H1 (cell line): ENCODE measurements at places on chromosomes 3 and 15.

GRCh38 chr15:98609144-98609852 is 39.0 kb upstream of the IGF1R start:
- peak; percentile 63 for DNase-seq

GRCh38 chr3:62523672-62524071 is 150.3 kb upstream of the FEZF2 start:
- no peak for DNase-seq

DNA sequence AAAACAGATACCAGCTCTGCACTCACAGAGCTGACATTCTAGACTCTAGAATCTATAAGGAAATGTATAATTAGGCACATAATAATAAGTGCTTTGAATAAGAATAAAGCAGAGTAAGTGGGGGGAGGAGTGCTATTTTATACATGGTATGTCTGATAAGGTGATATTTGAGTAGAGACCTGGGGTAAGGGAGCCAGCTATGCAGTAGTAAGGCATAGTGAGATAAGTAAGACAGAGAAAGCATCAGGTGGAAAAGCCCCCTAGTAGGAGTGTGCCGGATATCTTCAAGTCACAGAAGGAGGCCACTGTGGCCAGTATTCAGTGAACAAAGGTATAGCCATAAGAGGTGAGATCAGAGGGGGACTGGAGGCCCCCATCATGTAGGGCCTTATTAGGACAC is 3.0 kb downstream of the SS18L2 start:
- no peak for DNase-seq

- DNase-seq: no peak
Observed at GRCh38 chr3:168544097-168544957, 448.6 kb upstream of the GOLIM4 start.

- DNase-seq: no peak
Observed at GRCh38 chr3:138351151-138351550, 2.8 kb downstream of the MRAS start.

DNA sequence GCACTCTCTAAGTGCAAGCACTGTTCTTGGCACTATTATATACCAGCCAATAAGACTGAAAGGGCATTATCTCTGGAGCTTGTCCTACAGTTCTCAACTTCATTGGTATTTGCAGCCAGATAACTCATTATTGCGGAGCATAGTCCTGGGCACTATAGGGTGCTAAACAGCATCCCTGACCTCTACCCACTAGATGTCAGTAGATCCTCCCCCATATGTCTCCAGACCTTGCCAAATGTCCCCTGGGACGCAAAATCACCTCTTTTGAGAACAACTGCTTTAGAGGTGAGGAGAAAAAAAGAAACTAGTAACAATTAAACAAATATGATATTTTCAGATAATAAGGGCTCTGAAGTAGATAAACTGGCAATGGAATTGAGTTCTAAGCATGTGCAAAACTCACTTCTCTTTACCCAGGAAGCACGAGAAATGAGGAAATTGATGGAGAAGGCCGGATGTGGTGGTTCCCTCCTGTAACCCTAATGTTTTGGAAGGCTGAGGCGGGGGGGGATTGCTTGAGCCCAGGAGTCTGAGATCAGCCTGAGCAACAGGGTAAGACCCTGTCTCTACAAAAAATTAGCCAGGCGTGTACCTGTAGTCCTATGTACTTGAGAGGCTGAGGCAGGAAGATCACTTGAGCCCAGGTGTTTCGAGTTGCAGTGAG is 61.4 kb downstream of the FRMD4B start:
- peak; percentile 5 for DNase-seq

- peak; percentile 60 for DNase-seq
Observed at GRCh38 chr3:187291001-187291511, 481 bp downstream of the MASP1 start.

- peak; percentile 53 for DNase-seq
Observed at GRCh38 chr3:124587053-124587408, 143.2 kb upstream of the UMPS start.

DNA sequence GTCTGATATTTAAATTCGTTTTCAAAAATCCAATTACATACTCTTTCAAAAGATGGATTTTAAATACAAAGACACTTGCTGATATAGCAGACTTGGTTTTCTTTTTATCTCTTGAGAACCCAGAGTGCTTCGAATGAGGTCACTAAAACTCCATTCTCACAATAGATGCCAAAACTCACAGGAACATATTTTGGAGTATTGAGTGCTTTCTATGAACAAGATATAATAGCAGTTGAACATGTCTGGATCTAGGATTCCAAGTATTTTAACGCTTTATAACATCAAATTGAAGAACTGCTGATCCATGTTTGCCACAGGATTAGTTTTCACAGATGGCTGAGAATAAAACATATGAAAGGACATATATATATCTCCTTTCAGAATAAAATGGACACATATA is 113.2 kb downstream of the SAMMSON start:
- DNase-seq: no peak

DNA sequence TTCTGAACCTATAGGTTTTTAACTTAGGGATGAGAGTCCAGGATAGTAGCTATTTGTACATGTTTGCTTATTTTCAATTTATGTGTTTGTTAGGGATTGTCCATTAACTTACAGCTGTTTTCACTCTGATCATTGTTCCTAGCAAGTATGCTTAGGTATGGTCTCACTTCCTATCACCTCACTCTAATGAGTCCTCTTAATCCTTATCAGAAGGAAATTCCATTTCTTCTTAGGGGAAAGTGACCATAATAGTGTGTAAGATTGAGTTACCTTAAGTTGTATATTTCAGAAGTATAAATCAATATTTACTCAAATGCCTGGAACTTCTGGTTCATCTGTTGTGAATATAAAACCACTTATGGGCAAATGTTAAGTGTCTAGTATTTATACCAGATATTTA is 53.0 kb downstream of the PIAS1 start:
- no peak for DNase-seq

- DNase-seq: no peak
Observed at GRCh38 chr3:53067567-53067966, 21.7 kb upstream of the SFMBT1 start.

- no peak for DNase-seq
Observed at GRCh38 chr3:112908252-112908651, 61.6 kb upstream of the CD200R1L start.

- peak; percentile 69 for DNase-seq
Observed at GRCh38 chr3:50267280-50267913, 1.6 kb upstream of the SEMA3B start.

DNA sequence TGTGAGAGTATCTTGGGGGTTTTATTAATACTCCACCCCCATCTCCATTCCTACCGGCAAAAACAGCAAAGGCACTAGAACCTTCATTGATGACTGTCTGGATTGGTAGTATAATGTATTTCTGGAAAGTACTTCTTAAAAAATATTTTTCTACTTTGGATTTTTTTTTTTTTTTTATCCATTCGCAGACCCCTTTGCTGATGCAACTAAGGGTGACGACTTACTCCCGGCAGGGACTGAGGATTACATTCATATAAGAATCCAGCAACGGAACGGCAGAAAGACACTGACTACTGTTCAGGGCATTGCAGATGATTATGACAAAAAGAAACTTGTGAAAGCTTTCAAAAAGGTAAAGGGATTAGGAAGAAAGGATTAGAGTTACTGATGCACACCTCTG is 1.2 kb downstream of the EIF1B start:
- no peak for DNase-seq

DNA sequence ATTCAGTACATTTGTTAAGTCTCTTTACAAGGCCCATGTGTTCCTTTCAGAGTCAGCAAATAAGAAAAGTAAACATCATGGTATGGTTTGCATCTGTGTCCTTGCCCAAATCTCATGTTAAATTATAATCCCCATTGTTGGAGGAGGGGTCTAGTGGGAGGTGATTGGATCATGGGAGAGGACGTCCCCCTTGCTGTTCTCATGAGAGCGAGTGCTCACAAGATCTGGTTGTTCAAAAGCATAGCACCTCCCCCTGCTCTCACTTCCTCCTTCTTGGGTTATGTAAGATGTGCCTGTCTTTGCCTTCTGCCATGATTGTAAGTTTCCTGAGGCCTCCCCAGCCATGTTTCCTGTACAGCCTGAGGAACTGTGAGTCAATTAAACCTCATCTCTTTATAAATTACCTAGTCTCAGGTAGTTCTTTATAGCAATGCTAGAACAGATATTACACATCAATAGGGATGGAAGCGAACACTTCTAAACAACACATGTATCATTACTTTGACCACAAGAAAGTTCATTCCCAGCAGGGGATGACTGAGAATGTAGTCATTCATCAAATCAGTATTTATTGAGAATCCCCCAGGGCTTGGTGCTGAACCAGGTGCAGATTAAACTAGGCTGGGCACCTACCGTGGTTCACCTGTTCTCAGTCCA is 4.1 kb downstream of the EFCAB12 start:
- no peak for DNase-seq

- DNase-seq: no peak
Observed at GRCh38 chr3:32093204-32093603, 13.2 kb upstream of the GPD1L start.

DNA sequence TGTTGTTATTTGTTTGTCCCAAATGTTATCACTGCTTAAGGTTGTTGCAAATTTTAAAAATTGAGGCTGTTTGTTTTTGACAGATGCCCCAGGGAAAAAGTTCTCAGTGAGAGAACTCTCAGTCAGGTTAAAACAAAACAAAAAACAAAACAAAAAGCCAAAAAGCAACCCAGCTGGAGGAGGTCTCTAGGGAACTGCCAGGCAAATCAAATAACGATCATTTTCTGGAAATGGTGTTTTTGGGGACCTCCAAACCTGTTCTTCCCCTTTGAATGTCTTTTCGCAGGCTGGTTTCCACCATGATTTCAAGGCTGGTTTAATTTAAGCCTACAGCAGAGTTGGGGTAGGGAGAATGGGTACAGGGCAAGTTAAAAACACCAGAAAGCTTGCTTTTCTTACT is 27.2 kb downstream of the SPINK8 start:
- no peak for DNase-seq

GRCh38 chr15:100764778-100765466 is 114.7 kb upstream of the ALDH1A3 start:
- DNase-seq: no peak

- DNase-seq: no peak
Observed at GRCh38 chr15:58512522-58512921, 80.7 kb downstream of the LIPC start.

GRCh38 chr3:74527566-74527965 is 86.9 kb downstream of the CNTN3 start:
- no peak for DNase-seq

DNA sequence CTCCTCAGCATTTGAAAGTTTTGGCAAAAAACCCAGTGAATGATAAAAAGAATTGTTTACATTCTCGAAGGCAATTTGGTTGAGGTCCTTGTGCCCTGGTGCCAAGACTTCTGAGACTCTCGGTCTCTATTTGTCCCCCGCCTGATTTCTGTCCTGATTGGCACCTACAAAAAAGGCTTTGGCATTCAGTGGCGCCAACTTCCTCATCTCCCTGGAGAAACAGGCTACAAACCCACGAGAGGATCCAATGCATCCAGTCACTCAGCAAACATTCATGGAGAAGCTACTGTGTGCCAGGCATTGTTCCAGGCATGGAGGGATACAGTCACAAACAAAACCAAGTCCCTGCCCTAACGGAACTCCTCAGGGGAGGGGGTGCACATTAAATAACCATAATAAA is 42.7 kb downstream of the HES1 start:
- DNase-seq: no peak

GRCh38 chr3:169286214-169286613 is 377.3 kb downstream of the MECOM start:
- DNase-seq: no peak

GRCh38 chr15:43071451-43071850 is 34.4 kb downstream of the UBR1 start:
- no peak for DNase-seq

DNA sequence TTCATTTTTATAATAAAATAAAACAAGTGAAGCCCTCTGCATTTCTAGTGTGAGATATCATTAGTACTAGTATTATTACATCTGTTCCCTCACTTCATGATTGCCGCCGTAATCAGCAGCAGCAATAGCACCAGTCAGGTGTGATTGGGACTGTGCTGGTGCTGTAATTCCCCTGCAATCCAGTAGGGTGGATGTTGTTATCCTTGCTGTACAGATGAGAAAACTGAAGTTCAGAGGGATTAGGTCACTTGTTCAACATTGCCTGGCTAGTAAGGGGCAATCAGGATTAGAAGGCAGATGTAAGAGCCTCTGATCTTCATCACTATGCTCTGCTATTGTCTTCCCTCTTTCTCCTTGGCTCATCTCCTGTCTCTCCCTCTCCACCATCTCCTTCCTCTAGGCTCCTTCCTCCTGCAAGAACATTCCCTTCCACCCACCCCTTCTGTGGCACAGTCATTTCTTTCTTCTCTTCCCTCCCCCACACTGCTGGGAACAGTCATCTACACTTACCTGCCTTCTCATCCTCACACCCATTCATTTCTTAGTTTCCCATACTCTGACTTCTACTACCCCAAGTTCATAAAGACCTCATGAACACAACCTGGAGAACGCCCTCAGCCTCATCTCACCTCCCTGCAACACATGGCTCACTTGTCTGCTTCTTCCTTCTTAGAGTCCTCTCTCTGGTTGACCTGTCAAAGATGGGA is 29.7 kb downstream of the CRYGS start:
- DNase-seq: no peak

GRCh38 chr15:89774492-89774891 is 1.6 kb upstream of the MESP2 start:
- DNase-seq: no peak

GRCh38 chr15:100671858-100672543 is 69.6 kb downstream of the ASB7 start:
- DNase-seq: no peak

GRCh38 chr15:69031013-69032001 is 16.8 kb downstream of the NOX5 start:
- peak; percentile 81 for DNase-seq

- no peak for DNase-seq
Observed at GRCh38 chr3:134483195-134483900, 2.4 kb downstream of the ANAPC13 start.

- DNase-seq: no peak
Observed at GRCh38 chr3:115943579-115943978, 320.3 kb downstream of the GAP43 start.

DNA sequence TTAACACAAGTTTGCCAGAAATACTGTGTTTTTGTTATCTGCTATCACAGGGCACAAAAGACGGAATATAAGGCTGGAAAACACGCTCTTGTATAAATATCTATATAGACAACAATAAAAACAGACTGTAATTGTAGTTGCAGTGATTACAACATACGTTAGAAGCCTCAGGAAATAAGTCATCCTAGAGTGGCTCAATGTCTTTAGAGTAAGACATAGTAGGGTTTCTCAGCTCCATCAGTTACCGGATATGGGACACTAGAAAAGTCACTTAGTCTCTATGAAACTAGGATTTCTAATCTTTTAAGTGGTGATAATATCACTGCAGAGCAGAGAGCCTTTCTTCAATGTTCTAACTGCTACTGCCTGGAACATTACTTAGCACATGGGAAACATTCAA is 208.8 kb downstream of the STAG1 start:
- DNase-seq: no peak

DNA sequence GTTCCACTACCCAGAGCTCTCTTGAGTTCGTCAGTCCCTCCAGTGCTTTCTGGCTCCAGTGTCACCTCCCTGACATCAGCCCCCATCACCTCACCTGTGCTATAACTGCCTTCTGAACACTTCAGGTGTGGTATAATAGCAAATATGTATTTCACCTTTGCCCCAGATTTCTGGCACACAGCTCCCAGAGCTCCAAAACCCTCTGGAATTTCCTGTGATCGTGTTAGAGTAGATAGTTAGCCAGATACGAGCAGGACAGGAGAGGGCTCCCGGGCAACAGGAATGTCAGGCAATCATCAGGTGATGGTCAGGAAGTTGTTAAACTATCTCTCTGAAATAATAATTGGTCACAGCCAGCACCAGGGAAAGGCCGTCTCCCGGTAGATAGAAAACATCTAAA is 22.6 kb upstream of the LIMD1 start:
- no peak for DNase-seq

GRCh38 chr3:131324923-131325322 is 56.7 kb upstream of the NUDT16 start:
- DNase-seq: no peak
